ENCODE measurements at places on chromosomes 3 and 15. TPM values are rescaled to one million over a fixed set of nuclear protein-coding genes. Genes with fewer than 3 reads are reported as not detected.

Gene TUSC7
- not detected for total RNA-seq

Gene C3orf49
- total RNA-seq: not detected

Gene LAMB2
- total RNA-seq: not detected

Gene SCG5
- total RNA-seq: 3.7 TPM

Gene SRP14
- 145 TPM for total RNA-seq

Gene CAMK2N2
- total RNA-seq: not detected

Gene DCBLD2
- 3.2 TPM for total RNA-seq

Gene CYP1A1
- total RNA-seq: 2.2 TPM

Gene RPL29
- total RNA-seq: 1,425 TPM

Gene PLA2G4D
- total RNA-seq: not detected

Gene CCR2
- total RNA-seq: 28.6 TPM

Gene LTK
- 0.87 TPM for total RNA-seq

Gene BHLHE40
- 105 TPM for total RNA-seq

Gene CSPG5
- 0.40 TPM for total RNA-seq

Gene TGM5
- not detected for total RNA-seq

Gene TBCCD1
- 14.3 TPM for total RNA-seq

Gene BFSP2
- total RNA-seq: 0.33 TPM

Gene SMCO1
- not detected for total RNA-seq

Gene AADAC
- not detected for total RNA-seq

Gene SLC6A20
- not detected for total RNA-seq

Gene OXTR
- total RNA-seq: 0.82 TPM

Gene FOXL2
- not detected for total RNA-seq

Gene ATR
- total RNA-seq: 31.5 TPM

Gene FGD5
- total RNA-seq: 0.15 TPM

Gene DPP8
- total RNA-seq: 45.4 TPM

Gene SOX2
- total RNA-seq: not detected

Gene CNBP
- total RNA-seq: 263 TPM

Gene TOP2B
- 117 TPM for total RNA-seq

Gene KLHL25
- total RNA-seq: 8.0 TPM

Gene AHSG
- not detected for total RNA-seq

Gene C3orf85
- not detected for total RNA-seq

All from activated CD4-positive, alpha-beta T cell treated with anti-CD3 and anti-CD28 coated beads, Interleukin-2, amount 10 ng/mL, durations not matched to agents 7 days and 5 days (primary cell).